NB4 (cell line): ENCODE measurements at places on chromosomes 11 and 22.

DNA sequence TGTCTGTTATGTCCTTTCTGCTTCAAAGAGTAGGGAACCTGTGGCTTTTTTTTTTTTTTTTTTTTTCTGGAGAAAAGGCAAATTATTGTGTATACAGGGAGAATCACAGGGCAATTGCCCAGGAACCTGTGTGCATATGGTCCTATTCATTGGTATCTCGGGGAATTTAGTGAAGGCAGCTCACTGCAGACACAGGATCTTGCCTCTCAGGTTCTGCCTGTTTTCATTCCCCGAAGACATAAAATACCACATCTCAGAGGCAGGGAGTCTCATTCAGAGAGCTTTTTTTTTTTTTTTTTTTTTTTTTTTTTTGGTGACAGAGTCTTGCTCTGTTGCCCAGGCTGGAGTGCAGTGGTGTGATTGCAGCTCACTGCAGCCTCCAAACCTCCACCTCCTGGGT, 88.3 kb downstream of the OSBP2 start:
- DNase-seq = no peak

- DNase-seq = no peak
Observed at GRCh38 chr11:1481861-1482441, 4.6 kb downstream of the MOB2 start.

GRCh38 chr11:71093783-71094182, 158.6 kb downstream of the SHANK2 start:
- DNase-seq = no peak

- DNase-seq = no peak
Observed at GRCh38 chr11:110130642-110131238, 37.5 kb downstream of the ZC3H12C start.

GRCh38 chr11:31819621-31820437, 8.7 kb upstream of the PAX6 start:
- DNase-seq = no peak

- no peak for DNase-seq
Observed at GRCh38 chr11:69971741-69972140, 106.4 kb upstream of the ANO1 start.

GRCh38 chr11:101363706-101364275, 220.0 kb downstream of the TRPC6 start:
- DNase-seq = no peak

GRCh38 chr11:67411785-67412152, 3.7 kb upstream of the CARNS1 start:
- DNase-seq = no peak

DNA sequence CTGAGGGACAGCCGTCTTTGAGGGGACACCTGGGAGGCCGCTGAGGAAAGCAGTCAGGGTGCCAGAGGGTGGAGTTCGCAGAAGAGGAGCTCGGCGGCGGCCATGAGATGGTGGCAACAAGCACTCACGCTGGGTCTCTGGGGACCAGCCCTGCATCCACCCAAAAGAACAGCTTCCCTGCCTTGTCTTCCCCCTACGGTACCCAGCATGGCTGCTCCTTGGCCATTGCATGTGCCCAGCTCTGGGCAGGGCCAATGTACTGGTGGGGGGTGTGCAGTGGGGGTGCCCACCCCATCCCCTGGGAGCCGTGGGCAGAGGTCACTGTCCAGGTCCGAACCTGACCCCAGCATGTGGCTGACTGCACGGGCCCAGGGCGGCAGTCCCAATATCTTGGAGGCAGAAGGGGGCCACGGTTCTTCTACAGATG, 42.3 kb downstream of the OSBPL5 start:
- no peak for DNase-seq

DNA sequence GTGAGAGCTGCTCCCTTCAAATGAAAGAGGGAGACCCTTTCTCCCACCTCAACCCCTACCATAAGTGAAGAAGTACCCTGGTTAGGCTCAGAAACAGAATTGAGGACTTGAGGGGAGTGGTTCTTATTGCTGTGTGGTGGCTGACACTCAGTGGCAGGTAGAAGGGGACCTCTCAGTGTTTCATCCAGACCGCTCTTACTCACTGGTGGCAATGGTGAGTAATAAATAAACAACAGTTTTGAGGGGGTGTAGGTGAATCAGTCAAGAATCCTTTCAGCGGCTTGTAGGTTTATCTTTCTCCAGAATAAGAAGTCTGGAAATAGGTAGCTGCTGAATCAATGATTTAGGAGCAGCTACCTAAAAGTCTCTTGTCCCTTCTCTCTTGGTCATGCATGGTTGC, 403.4 kb upstream of the B3GAT1 start:
- no peak for DNase-seq

DNA sequence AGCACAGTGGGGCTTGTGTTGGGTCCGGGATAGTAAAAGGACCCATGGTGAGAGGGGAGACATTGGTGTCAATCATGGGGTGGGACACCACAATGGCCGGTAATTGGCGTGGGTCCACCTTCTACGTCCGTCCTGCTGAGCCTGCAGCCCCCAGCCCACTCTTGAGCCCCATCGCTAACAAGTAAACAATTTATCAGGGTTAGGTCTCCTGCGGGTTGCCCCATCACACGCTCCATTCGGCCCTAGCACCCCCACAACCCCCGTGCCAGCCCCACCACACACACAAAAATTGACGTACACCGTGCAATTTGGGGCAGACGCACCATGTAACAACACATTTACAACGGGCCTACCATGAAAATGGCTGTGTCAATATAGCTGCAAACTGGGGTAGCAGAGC, 86.5 kb upstream of the HTATIP2 start:
- no peak for DNase-seq

DNA sequence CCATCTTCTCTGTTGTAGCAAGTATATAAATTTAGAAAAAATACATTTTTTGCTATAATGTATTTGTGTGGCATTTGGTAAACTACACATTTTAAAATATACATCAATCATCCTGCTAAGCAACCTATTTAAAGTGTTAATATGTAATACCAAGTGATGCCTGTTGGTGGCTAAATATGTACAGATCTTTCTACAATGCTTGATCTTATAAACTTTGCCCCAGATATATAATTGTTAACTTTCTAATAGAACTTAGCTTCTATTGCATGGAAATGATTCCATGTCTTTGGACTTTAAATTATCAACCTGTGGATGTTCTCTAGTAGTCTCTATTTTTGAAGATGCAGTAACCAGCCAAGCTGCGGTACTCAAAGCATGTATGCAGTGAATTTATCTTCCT, 1260.4 kb upstream of the RAG2 start:
- peak; percentile 4 for DNase-seq

- DNase-seq = peak; percentile 70
Observed at GRCh38 chr11:60914633-60915247, 782 bp downstream of the TMEM109 start.

- DNase-seq = no peak
Observed at GRCh38 chr22:38243007-38243765, 29.6 kb downstream of the TMEM184B start.

DNA sequence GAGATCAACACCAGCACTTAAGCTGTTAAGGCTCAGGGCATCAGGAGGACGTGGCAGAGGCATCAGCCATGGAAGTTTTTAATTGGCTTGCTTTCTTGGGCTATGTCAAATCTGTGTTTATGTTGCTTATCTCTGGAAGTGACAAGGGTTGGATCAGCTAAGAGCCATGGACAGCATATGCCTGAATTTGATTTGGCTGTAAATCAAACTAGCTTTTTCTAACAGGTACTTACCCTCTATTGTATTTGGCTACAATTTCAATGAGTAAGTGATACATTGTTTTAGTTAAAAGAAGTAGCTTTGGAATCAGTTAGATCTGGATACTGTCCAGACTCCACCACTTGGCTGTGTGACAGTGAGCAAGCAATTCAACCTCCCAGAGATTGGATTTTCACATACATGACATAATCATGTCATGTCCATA, 936.6 kb downstream of the OPCML start:
- DNase-seq = no peak

- no peak for DNase-seq
Observed at GRCh38 chr11:65912845-65913244, 6.0 kb downstream of the C11orf68 start.

DNA sequence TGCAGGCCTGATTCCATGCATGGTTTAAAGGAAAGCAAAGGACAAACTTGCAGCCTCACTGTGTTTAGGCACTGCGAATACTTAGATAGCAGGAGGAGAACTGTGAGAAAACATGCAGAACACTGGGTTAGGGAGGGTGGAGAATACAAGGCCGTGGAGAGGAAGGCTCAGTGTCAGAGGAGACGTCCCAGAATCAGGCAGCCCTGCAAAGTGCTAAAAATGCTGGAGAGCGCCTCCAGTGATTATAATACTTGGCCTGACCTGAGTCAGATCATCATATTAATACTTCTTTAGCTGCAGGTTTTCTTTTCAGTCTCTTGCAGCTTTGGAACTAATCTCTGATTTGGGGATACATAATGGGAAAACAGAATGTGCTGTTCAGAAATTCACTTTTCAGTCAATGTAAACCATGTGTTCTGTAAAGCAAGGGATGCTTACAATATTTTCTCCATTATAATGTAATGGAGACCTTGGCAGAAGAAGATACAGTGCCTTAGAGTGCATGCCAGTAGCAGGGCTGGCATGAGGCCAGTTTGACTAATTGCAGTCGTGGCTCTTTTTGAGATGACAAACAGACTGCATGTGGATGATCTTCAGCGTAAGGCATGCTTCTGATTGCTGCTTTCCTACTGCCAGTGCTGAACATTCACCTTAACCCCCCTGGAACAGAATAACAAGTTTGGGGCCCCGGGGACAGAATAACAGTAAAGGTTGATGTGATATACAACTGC, 16.8 kb downstream of the EXT2 start:
- DNase-seq = no peak

GRCh38 chr11:86069408-86070101, 671 bp upstream of the PICALM start:
- DNase-seq = peak; percentile 94

DNA sequence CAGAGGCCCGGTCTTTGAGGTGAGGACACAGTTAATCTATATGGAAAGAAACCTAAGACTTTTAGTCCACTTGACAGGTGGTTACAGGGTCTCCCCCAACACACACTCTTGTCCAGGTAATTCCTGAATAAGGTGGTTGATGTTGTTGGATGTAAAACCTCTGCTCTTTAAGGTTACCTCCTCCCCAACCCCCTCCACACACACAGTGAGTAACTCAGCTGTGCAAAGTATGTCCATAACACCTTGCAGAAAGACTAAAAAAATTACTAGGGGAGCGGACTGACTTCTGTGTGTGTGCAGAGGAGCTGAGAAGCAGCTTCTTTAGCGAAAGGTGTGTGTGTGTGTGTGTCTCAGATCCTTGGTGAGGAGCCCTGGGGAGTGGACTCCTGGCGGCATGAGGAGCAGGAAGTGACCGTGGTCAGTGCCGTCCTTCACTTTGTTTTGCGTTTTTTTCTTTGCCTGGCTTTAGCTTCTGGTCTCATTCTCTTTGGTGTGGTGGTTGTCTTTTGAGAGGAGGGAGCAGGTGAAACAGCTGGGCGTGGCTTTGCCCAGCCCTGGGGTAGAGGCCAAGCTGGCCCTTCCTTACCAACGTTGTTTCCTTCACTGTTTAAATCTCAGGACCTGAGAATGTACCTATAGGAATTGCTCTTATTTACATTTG, 1.7 kb downstream of the ZBED4 start:
- DNase-seq = no peak

DNA sequence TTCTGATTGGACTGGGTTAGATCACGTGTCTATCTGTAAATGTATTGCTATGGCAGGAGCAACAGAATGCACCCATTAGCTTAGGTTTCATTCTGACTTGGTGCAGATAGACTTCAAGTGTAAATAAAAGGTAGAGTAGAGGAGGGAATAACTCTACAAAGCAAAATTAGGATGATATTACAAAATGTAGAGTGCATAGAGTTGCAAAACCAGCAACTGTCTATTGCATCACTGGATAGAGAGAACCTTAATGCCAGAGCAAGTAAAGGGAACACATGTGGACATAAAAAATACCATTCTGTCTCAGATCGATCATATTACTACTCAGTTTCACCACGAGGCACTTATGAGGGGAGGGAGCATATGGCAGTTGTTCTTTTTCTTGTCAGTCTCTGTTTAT, 22.0 kb upstream of the CAT start:
- DNase-seq = peak; percentile 81

DNA sequence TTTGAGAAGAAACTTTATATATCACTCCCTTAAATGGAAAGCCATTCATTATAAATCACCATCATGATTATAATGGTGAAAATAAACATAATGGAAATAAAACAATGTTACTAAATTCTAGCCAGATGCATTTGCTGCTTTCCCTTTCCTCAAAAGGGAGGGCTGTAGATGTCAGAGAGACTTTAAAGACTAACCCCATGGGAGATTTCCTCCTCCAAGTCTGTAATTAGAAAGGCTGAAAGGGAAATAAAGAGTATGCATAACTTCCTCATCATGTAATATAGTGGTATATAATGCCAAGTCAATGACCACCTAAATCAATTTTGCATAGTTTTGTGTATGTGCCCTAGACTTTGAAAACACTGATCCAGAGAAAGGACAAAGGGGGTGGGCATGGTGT, 6.4 kb downstream of the CD6 start:
- peak; percentile 76 for DNase-seq

DNA sequence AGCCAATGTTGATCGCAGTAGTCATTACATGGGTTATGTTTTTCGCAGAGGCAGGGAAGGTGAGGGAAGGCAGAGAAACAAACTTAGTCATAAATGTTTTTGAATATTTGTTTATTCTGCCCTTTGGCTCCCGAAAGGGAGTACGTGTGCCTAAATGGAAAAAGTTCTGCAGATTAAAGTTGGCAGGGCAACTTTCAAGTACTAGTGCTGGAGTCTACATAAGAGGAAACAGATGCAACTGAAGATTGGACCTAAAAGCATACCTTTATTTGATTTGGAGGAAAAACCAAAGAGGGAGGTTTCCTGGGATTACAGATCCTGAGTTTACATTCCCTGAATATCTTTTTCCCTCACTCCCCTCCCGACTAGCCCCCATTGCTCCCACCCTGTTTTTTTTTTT, 5.7 kb downstream of the HSD17B12 start:
- DNase-seq = no peak

DNA sequence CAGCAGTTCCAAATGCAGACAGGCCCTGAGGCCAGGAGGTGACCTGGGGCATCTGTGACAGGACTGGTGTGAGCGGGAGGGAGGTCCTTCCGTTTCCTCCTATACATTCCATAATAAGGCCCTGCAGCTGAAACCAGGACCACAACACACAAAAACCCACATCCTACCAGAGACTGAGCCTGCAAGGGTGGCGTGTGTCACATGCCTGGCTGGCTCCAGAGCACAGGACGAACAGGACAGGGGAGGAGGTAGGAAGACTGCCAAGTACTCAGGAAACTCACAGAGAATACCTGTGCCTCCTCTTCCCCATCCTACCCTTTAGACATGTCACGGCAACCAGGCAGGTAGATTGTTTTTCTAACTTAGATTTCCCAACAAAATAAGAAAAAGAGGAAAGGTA, 103.9 kb downstream of the ARL14EP start:
- no peak for DNase-seq
